HepG2 (cell line): ENCODE measurements at places on chromosomes 7 and 10. TPM values are rescaled to one million over a fixed set of nuclear protein-coding genes. Genes with fewer than 3 reads are reported as not detected.

Gene TAS2R5
- total RNA-seq, result 0.65 and 1.7 TPM in 2 replicates

- no peaks in the 10 kb centered on the region for H3K36me3 ChIP-seq
- no peak overlapping the region for H3K4me3 ChIP-seq
- no peak for DNase-seq
- H3K27ac ChIP-seq, result no peak overlapping the region
- H3K27me3 ChIP-seq, result no peaks in the 10 kb centered on the region
Observed at GRCh38 chr10:60236869-60237524, 152.7 kb downstream of the ANK3 start.

DNA sequence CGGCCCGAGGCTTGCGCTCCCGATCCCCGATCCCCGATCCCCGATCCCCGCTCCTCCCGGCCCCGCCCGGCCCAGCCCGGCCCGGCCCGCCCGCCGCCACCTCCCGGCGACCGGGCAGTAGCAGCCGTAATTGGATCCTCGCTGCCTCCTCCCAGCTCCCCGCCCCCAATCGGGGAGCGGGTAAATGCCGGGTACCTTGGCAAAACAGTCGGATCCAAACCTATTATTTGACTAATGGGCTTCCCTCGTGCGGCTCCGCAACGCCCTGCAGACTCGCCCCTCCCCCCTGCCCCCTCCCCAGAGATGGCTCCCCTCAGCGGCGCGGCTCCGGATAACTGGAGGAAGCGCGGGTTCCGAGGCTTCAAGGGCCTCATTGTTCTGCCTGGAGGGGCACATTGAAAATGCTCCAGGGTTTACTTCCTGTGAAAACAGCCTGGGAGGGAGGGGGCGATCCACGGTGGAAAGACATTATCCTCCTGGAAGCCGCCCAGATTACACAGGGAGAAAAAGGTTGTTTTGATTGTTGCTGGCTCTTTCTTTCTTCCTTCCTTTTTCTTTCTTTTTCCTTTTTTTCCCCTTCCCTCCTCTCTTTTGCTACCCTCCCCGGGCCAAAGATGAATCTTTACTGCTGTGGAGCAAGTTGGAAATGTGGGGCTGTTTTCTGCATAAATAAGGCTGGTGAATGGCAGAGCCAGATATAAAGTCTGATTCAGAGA lies 94.7 kb upstream of the ZMIZ1 start:
- peak; percentile 93 for DNase-seq
- H3K36me3 ChIP-seq, result no peaks in the 10 kb centered on the region
- no peaks in the 10 kb centered on the region for H3K27me3 ChIP-seq
- H3K4me1 ChIP-seq, result peaks cover 90% of the 10 kb centered on the region
- peak overlapping the region; percentile 98 for H3K27ac ChIP-seq

DNA sequence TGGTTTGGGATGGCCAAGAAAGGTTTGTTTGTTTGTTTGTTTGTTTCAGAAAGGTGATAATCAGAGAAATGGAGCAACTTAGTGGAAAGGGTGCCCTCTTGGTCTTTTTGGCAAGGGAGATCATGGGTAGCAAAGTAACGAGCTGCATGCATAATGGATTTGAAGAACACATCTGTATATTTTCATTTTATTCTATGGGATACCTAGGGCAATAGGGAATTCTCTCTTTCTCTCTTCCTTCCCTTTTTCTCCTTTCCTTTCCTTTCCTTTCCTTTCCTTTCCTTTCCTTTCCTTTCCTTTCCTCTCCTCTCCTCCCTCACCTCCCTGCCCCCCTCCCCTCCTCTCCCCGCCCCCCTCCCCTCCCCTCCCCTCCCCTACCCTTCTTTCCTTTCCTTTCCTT lies 492.1 kb downstream of the NEBL start:
- DNase-seq, result no peak
- no peak overlapping the region for H3K27ac ChIP-seq

Gene LRGUK
- 0.18 TPM in 1 of 2 replicates, not detected in the other for total RNA-seq

DNA sequence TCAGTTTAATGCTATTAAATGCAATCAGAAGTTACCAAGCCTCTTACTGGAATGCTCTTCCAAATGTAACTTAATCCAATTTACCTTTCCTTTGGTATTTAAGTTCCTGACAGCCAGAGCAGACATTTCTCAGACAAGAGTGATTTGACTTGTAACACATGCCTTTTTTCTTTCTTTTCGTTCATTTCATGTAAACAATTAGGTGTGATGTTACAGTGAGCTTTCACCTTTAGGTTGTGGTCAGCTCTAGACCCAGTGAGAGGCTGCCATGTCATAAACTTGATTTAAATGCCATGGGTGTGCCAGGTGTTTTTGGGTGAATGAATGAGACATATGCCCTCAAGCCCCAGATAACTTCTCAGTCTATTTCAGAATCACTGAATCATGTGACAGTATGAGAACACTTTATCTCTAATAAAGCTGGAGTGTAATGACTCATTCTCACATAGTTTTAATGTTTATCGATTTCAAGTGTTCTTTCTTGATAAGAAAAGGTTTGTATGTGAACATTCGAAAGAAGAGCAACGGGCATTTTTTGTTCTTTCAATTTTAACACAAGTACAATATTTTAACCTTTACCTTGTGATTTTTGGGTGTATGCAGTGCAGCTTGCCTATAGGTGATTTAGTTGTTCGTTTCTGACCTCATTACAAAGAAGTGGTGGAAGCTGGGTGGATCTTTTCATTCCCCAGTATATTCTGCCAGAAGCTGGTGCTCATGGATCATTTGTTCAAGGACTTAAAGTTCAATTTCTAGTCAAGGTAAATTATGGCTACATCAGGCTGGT lies 61.5 kb downstream of the CHN2 start:
- H3K36me3 ChIP-seq, result peaks cover 3% of the 10 kb centered on the region
- peaks cover 9% of the 10 kb centered on the region; the same call in 1 of the 2 replicates for H3K4me1 ChIP-seq
- no peaks in the 10 kb centered on the region for H3K27me3 ChIP-seq

DNA sequence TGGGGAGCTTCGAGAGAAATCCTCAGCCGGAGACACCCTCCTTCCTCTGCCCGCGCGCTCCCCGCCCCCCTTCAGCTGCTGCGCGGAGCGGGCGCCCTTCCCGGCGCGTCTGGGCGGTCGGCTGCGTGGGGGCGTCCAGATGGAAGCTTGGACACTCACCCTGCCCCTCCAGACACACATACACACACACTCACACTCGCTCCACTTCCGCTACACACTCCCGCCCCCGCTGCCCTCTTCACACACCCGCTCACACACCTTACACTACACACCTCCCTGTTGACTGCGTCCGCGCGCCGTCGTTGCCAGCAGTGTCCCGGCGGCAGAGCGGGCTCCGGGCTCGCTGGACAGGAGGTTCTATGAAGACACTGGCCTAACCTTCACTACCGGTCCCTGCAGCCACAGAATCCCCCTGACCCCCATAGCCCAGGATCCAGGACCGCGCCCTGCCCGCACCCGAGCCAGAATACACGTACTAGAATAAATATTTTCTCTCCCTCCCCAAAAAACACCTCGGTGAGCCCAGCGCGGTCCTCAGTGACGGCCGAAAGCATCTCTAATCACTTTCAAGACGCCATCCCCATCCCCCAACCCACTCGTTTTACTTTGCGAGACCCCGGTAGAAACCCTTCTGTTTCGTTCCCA lies 1.1 kb upstream of the EGR2 start:
- H3K27me3 ChIP-seq, result peaks cover 7% of the 10 kb centered on the region; the same call in 1 of the 2 replicates
- H3K4me1 ChIP-seq, result peaks cover 23% of the 10 kb centered on the region
- H3K4me3 ChIP-seq, result peak overlapping the region; percentile 75
- no peak overlapping the region for H3K27ac ChIP-seq

Gene MPP7
- total RNA-seq, result 16.4 and 23.8 TPM in 2 replicates
